ENCODE measurements at places on chromosomes 4 and X.

GRCh38 chrX:72120837-72121236, 10.9 kb downstream of the RTL5 start:
- DNase-seq: no peak

- no peak for DNase-seq
Observed at GRCh38 chr4:68129793-68130192, at the start of gene TMPRSS11F. Gene TMPRSS11F (minus strand): TSS chr4:68129869. CDS start chr4:68129820, 49 bp downstream.

DNA sequence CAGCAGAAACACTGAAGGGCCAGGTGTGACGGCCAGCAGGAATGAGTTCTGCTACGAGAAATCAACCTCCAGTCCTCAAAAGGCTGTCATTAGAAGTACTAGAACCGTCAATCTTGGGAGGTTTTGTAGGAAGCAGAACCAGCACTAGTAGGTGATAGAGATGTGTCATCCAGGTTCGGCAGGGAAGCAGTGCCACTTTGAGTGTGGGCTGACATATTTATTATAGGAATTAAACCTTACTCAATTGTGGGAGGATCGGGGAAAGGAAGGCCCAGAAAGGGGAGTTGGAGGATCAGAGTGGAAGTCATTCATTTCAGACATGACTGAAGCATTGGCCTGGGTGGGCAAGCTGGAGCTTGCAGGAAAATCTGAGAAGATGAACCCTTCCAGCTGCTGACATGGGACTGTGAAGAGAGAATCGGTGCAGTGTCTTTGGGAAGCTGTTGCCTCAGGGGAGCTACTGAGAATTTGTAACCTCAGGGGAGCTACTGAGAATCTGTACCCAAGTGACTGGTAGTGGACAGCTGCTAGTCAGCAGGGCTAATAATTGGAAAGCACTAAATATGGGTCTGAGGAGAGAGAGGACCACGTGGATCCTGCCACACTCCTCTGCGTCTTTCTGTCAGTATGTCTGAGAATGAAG, 177.4 kb downstream of the SPRY1 start:
- DNase-seq: no peak

- DNase-seq: no peak
Observed at GRCh38 chr4:8754634-8755589, 116.7 kb downstream of the HMX1 start.

GRCh38 chr4:8296491-8296890, 26.9 kb downstream of the HTRA3 start:
- no peak for DNase-seq

- DNase-seq: no peak
Observed at GRCh38 chr4:92074839-92075238, 228.9 kb upstream of the GRID2 start.

DNA sequence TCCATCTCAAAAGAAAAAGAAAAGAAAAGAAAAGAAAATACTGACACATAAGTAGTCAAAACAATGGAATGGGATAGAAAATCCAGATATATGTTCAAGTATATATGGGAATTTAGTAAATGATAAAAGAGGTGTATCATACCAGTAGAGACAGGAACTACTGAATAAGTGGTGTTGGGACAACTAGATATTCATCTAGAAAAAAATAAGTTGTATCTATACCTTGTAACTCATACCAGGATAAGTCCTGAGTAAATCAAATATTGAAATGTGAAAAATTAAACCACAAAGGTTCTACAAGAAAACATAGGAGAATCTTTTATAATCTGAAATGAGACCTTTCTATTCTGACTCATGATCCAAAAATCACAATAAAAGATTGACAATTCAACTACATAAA, 58.5 kb downstream of the RBM47 start:
- DNase-seq: no peak

- DNase-seq: no peak
Observed at GRCh38 chr4:145132511-145133098, 34.5 kb downstream of the ABCE1 start.

- no peak for DNase-seq
Observed at GRCh38 chr4:153934688-153935017, 145.8 kb upstream of the SFRP2 start.

DNA sequence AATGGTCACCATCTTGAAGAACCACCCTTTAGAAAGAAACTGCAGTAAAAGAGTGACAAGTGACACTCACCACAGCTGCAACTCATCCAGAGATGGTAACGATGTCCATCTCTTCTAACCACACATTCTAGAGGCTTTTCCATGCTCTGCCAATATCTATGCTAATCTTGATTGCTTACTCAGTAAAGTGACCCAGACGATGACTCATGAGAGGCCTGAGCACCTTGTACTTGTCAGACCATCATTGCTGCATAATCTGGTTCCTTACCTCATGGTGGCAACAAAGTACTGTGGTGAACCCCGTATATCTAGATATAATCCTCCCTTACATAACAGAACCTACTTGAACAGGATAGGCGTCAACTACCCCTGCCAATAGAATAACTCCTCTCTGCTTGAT, 75.6 kb downstream of the CCNG2 start:
- no peak for DNase-seq
